Fibroblast of skin of left biceps (primary cell): ENCODE measurements at places on chromosomes 11 and 22.

- DNase-seq = no peak
Measured at GRCh38 chr11:74004759-74005615, 3.9 kb downstream of the UCP3 start.

GRCh38 chr11:120182372-120182771 is 28.5 kb upstream of the OAF start:
- no peak for DNase-seq

GRCh38 chr11:129950101-129951091 is 52.2 kb downstream of the PRDM10 start:
- DNase-seq = peak; percentile 36

DNA sequence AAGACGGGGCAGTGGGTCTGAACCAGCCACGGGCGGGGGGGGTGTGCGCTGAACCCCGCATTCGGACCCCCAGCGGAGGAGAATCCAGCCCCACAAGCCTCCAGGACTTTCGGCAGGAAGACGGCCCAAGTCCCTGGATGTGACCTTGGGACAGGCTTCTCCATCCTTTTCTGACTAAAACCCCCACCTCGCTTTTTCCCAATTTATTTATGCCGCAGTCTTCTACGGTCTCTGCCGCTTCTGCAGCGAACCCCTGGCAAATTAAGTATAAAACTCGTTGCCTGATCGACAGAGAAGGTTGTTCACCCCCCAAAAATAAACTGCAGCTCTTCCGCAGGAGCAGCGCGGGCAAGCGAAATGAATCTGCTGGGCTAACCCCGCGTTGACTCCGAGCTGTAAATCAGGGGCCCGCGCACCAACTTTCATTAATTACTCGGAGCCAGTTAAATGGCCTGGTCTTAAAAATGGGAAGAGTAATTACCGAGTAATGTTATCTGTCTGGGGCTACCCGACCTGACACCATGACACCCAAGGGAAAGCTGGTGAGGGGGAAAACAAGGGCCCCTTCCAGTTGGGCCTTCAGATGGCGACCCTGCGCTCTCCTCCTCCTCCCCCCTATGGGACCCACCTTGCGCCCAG is 6.6 kb downstream of the WT1 start:
- DNase-seq = no peak

GRCh38 chr11:77009533-77010160 is 24.6 kb upstream of the B3GNT6 start:
- no peak for DNase-seq

DNA sequence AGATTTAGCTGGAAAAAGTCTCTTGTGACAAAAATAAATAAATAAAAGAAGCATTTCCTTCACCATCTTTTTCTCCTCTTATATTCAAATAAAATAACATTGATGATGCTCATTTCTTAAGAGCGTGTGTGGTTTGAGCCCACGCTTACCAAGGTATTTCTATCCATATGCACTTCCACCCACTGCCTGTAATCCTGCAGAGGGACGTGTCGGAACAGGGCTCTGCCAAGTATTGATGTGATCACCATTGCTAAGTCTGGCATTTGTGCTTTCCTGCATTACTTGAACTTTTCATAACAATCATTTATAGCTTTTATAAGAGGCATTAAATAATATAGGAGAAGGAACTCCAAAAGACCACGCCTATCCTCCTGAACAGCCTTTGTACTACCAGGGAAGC is 107.6 kb downstream of the SHANK2 start:
- DNase-seq = no peak

DNA sequence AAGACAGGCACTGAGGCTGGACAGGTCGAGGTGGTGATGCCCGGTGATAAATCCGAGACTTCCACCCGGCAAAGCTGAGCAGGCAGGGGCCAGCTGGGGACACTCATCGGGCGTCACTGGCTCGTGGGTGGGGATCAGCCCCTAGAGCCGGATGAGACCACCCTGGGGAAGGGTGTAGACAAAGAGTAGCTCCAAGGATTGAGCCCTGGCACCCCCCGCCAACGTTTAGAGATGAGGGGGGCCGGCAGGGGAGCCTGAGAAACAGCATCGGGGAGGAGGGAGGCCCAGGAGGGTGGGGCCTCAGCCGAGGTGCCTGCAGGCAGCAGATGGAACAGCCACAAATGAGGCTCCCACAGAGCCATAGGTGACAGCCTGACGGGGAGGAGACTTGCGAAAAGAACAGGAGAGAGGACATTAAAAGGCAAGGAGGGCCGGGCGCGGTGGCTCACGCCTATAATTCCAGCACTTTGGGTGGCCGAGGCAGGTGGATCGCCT is 27.4 kb upstream of the CBX7 start:
- DNase-seq = no peak

DNA sequence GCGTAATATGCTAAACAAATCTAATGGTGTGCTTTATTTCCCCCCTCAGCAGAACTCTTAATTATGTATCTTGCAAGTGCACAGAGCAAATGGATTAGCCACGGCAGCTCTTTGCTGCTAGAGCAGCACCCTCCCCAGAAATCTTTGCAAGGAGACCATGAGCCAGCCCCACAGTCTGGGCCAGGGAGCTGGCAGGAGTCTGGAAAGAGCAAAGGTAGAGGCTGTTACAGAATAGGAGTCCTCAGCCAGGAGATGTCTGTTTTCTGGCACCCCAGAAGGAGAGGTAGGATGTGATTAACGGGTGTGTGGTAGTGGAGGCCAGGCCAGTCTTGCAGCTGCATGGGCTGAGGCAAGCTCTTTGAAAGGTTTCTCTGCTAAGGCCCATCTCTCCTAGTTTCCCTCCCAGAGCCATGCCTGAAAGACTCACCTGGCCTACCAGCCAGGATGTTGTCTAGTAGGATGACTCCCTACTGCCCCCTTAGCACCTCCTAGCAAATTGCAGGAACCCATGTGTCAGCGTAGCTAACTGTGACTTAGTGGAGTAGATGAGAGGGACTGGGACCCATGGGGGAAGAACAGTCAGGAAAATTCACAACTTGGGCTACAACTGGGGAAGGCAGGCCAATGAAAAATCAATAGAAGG is 557.2 kb downstream of the BUD13 start:
- no peak for DNase-seq

GRCh38 chr11:132228746-132229325 is 858.4 kb downstream of the NTM start:
- no peak for DNase-seq

DNA sequence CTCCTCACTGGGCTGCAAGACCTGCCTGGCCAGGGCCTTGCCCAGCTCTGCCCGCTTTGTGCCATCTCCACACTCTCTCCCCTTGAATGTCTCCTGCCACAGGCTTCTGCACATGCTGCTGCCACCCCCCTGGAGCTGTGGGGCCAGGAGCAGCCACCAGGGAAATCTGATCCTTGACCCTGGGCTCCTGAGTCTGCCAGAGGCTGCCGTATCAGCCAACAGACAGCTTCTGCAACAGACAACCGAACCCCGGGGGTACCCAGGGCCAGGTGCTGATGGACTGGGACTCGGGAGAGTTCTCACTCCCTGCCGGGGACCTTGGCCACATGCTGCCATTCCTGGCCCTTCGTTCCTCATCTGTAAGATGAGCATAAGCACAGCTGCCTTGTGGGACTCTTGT is 3.3 kb upstream of the PPARA start:
- DNase-seq = no peak

DNA sequence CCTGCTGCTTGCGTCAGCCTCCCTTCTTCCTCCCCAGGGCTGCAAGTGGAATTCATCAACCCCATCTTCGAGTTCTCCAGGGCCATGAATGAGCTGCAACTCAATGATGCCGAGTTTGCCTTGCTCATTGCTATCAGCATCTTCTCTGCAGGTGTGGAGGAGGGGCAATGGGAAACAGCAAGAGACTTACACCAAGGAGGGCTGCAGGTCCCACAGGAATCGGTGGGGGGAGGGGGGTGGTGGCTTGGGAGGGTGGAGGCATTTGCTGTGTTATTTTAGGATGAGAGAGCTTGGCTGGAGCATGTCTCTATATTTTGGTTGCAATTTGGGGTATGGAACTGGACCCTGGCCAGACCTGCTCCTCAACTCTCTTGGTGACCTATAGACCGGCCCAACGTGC is 2.1 kb upstream of the MADD start:
- no peak for DNase-seq

DNA sequence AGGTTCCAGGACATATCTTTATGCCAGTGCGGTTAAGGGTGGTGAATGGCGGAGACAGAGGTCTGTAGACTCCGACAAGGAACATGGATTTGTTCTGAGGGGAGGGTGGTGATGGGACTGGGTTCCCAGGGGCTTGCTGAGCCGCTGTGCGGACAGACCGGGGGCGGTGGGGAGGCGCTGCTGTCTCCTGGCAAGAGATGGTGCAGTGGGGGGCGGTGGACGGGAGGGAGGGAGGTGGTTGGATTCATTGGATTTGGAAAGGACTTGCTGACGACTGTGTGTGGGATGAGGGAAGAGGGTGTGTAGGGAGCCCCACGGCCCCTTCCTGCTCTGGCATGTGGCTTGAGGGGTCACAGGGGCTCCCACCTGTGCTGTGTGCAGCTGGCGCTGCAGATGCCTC is 43.2 kb downstream of the FLRT1 start:
- no peak for DNase-seq

GRCh38 chr11:3896644-3897043 is 41.2 kb downstream of the STIM1 start:
- no peak for DNase-seq

GRCh38 chr22:23113067-23113846 is 28.5 kb downstream of the RSPH14 start:
- DNase-seq = peak; percentile 13

GRCh38 chr11:115941481-115941993 is 437.3 kb upstream of the CADM1 start:
- DNase-seq = peak; percentile 76

DNA sequence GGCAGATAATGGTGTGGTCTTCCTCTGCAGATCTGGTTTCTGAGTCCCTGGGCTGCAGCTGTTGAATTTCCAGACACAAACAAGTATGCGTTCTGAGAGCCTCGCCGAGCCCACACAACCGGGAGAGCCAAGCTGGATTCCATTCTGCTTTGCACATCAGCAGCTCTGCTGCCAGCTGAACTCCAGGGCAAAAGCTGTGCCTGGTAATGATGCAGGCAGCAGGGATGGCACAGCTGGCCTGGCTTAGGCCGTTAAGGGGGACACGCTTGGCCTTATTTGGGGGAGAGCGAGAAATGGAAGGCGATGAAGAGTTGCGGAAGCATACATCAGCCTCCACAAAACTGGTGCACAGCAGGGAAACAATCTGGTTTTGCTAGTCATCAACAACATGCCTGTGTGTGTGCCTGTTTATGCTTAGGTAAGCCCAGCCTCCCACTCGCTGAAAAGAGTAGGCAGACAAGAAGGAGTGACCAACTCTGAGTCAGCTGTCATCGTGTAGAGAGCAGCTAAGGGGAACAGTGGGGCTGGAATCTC is 25.1 kb downstream of the ADAMTS8 start:
- peak; percentile 54 for DNase-seq

- DNase-seq = no peak
Measured at GRCh38 chr11:2389377-2390026, 11.0 kb upstream of the TSSC4 start.

DNA sequence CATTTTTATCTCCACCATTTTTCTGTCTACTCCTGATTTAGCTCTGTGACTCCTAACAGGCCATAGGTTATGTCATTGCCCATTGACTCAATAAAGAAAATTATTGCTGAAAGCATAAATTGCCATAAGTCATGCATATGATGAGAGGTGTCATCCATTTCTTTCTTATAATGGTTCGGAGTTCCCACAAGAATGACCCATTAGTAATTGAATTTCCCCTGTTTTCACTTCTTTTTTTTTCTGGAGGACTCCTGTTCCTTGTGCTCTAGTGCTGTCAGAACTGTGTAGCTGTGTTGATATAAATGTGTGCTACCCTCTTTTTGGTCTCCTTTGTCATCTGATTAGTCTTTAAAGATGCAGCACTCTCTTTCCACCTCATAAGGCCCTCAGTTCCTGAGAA is 22.9 kb upstream of the CARD18 start:
- no peak for DNase-seq

DNA sequence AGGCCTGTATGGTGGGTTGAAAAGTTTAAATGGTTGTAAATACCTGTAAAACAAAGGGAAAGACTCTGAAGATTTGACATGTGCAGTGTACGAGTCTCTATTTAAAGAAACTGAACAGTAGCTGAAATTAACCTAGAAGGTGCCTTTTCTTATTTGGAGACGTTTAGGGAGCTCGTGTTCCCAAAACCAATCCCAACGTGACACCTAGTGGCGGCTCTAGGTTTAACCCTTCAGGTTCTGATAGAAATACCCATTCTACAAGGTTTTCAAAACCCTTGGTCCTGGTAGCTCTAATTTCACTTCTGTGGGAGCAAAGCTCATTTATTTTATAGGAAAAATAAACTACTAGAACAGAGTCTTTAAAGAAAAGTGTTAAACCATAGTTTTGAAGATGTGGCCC is 258.3 kb downstream of the LRRC4C start:
- DNase-seq = peak; percentile 17

DNA sequence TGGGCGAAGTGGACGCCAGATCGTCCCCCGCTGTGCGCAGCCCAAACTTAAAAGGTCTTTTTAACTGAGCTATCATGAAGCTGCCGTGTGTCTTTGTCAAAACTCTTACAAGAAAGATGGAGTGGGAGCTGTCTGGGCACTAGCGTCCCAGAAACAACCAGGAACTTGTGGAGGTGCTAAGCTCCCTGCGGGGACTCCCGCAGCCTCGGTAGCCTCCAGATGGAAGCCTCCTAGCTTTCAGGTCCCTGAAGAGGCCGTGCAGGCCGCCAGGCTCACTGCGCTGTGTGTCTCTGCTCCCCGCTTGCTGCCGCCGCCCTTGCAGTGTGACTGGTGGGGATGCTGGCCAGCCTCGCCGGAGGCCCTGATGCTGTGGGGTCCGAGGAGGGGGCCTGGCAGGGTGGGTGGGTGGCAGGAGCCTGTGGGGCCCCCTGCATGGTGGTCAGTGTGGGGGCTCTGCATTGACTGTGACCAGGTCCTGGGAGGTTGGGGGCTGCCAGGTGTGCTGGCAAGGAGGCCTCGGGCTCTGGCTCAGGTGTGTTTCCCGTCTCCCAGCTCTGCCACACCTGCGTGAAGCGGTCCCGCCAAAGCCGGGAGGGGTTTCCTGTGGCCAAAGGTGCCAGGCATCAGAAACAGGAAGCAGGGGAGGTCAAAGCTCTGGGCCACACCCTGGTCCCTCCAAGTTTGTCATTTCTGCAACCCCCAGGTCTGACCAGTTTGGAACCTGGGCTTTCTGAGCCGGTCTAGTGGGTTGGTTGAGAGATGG is 1.2 kb downstream of the TRABD start:
- no peak for DNase-seq

GRCh38 chr22:37569009-37569920 is 9.0 kb downstream of the CDC42EP1 start:
- no peak for DNase-seq
